ENCODE measurements at places on chromosomes 13 and 19.

GRCh38 chr13:93982179-93982918, 497.1 kb downstream of the DCT start:
- DNase-seq: no peak

- peak; percentile 89 for DNase-seq
Measured at GRCh38 chr13:79194272-79194671, 211.8 kb downstream of the RBM26 start.

- DNase-seq: no peak
Measured at GRCh38 chr13:27298849-27299248, 28.2 kb downstream of the RASL11A start.

DNA sequence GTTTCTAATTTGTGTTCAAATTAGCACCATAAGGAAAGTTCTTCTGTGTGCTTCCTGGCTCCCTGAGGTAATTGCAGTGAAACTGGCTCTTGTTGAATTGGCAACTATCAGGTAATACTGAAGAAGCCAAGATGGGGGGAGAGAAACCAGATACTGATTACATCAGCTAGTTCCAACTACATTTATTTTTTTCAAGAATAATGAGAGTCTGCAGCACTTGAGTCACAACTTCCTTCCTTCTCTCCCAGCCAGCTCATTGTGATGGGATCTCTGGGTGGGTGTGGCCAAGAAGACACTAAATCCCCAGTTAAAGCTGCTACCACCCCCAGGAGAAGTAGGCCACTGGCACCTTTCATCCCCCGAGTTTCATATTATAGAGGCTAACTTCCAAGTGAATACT, 100.7 kb upstream of the RXFP2 start:
- no peak for DNase-seq

GRCh38 chr19:14661372-14661924, 13.2 kb downstream of the ADGRE3 start:
- no peak for DNase-seq

GRCh38 chr13:108176685-108177274, 38.6 kb downstream of the LIG4 start:
- DNase-seq: peak; percentile 52

- no peak for DNase-seq
Measured at GRCh38 chr19:18830488-18830887, 1.3 kb upstream of the UPF1 start.

GRCh38 chr13:25581351-25581750, 209.6 kb downstream of the ATP8A2 start:
- no peak for DNase-seq

GRCh38 chr13:114106991-114107685, 25.3 kb downstream of the RASA3 start:
- DNase-seq: no peak

DNA sequence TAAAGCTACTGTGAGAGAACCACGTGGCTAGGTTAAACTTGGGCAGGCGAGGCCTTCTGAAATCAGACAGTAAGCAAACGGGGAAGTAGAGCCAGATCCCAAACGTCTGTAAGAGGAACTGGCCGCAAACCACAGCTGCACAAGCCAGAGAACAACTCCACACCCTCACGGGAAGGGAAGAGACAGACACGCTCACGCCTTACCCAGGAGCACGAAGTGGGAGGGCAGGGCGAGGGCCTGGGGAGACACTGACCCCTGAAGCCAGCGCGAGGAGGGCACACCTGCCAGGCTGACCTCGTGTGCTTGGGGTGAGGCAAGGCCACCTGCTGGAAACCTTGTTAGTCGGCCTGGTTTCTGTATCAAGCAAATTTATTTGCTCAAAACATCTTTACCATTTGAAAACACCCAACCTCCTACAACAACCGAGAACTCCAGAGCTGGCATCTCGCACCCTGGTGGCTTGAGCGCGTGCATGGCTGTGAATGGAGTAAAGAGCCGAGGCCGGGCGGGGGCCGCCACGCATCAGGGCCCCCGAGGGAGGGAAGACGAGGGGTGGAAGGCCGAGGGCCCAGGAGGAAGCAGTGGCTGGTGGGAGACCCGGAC, 7.3 kb downstream of the POLR2E start:
- DNase-seq: peak; percentile 71

GRCh38 chr13:42119875-42120274, 71.4 kb downstream of the DGKH start:
- no peak for DNase-seq

DNA sequence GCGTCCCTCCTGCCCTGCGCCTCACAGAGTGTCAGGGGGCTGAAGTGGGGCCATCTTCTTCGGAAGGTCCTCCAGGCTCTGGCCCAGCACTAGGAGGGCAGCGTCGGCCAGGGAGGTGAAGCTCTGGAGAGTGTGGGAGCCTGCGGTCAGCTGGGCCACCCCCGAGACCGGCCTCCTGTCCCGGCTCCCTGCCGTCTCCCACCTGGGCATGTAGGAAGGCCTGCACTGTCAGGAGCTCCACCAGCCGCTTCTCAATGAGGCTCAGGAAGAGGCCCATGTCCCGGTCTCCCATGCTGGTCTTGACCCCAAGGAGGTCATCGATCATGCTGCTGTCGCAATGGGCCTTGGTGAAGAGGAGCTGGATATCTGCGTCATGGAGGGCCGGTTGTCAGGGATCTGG, 27.4 kb upstream of the EMP3 start:
- DNase-seq: no peak

DNA sequence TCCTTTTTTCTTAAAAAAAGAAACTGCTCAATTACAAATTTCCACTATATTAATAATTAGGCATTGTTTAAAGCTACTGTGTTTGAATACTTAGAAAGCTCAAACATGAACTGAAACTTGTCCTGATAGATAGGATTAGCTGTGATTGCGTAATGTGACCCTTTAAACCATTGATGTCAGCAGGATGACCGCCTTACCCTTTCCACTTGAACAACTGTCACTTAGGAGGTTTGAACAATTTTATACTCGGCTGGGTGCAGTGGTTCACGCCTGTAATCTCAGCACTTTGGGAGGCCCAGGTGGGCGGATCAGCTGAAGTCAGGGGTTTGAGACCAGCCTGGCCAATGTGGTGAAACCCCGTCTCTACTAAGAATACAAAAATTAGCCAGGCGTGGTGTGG, 2.9 kb downstream of the LAMP1 start:
- DNase-seq: no peak

GRCh38 chr13:98586400-98587345, 9.8 kb upstream of the STK24 start:
- no peak for DNase-seq

DNA sequence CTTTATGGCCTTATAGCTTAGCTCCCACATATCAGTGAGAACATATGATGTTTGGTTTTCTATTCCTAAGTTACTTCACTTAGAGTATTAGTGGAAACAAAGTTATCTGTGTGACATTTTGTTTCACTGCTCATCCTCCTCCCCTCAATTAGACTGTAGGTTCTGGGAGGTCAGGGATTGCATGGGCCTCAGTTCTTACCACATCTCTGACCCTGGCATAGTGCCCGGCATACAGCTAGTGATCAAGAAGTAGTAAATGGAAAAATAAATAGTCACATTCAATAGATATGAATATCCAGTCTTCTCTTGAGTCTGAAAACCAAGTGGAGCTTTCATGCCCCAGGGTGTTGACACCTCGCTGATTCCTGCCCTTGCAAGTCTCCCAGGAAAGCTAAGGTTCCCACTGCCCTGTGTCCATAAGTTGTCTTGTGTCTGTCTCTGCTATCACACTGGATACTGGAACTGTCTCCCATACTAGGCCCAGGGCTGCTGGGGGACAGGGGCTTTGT, 249.5 kb upstream of the TSHZ3 start:
- DNase-seq: no peak

DNA sequence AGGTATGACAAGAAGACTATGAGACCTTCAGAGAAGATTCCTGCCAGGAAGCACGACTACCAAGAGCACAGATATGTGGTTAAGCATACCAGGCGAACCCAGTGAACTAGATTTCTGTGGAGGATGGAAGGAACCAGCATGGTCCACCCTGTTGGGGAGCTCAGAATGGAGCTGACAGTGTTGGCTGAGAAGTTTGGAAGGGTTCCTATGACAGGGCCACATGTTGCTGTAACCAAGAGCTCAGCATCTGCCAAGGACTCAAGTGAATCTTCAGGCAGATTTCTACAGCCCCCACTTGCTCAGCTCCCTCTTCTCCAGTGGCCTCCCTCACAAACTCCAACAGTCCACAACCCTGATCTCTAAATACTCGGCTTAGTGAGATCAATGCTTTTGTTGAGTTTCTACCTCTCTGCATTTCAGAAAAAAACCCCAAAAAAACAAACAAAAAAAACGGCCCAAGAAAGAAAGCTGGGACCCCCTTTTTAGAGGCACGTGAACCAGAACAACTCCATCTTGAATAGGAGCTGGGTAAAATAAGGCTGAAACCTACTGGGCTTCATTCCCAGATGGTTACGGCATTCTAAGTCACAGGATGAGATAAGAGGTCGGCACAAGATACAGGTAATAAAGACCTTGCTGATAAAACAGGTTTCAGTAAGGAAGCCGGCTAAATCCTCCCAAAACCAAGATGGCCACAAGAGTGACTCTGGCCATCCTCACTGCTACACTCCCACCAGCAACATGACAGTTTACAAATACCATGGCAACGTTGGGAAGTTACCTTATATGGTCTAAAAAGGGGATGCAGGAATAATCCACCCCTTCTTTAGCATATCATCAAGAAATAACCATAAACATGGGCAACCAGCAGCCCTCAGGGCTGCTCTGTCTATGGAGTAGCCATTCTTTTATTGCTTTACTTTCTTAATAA, 691.1 kb downstream of the UQCRFS1 start:
- no peak for DNase-seq

GRCh38 chr13:48411841-48412531, 927 bp downstream of the LPAR6 start:
- DNase-seq: no peak

- no peak for DNase-seq
Measured at GRCh38 chr19:33252971-33253370, 27.3 kb upstream of the SLC7A10 start.

- no peak for DNase-seq
Measured at GRCh38 chr19:497869-498510, 1.7 kb downstream of the MADCAM1 start.

GRCh38 chr19:42065051-42065450, 5.0 kb downstream of the GRIK5 start:
- no peak for DNase-seq

DNA sequence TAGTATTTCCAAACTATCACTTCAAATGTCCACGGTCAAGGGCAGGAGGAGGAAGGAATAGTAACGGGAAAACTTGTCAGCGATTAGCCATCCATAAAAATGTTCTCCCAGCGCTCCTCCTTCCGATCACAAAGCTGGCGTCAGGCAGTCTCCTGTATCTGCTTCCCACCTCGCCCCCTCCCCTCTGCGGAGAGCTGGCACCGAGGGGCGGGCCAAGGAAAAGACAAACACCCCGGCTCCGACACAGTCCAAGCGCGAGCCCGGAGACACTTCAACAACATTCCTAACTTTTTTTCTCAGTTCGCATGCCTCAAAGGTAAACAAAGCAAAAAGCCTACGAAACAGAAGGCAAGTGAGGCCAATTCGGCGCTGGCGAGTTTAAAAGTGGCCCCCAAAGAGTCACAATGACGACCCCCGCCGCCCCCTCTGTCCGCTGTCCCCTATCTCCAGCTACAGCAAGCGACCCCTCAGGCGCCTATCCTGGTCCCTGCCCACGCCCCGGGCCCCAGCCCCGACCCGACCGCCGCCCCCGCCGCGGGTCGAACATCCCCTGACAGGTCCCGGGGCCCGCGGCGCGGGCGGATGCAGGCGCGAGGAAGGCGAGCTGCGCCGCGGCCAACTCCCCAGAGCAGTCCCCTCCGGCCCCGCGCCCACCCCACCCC, 736 bp downstream of the SMAD9 start:
- peak; percentile 70 for DNase-seq
